ENCODE measurements at places on chromosomes 16 and 17. TPM values are rescaled to one million over a fixed set of nuclear protein-coding genes. Genes with fewer than 3 reads are reported as not detected.

DNA sequence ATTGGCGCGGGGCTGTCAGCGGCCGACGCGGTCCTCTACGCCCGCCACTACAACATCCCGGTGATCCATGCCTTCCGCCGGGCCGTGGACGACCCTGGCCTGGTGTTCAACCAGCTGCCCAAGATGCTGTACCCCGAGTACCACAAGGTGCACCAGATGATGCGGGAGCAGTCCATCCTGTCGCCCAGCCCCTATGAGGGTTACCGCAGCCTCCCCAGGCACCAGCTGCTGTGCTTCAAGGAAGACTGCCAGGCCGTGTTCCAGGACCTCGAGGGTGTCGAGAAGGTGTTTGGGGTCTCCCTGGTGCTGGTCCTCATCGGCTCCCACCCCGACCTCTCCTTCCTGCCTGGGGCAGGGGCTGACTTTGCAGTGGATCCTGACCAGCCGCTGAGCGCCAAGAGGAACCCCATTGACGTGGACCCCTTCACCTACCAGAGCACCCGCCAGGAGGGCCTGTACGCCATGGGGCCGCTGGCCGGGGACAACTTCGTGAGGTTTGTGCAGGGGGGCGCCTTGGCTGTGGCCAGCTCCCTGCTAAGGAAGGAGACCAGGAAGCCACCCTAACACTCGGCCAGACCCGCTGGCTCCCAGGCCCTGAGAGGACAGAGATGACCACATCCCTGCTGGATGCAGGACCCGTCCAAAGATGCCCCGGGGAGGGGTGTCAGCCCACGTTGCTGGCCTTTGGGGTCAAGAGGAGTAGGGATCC, 2.4 kb upstream of the NECAB2 start:
- no peaks in the 10 kb centered on the region for H3K4me1 ChIP-seq
- DNase-seq: no peak
- H3K27me3 ChIP-seq: no peaks in the 10 kb centered on the region
- no peak overlapping the region for H3K27ac ChIP-seq

DNA sequence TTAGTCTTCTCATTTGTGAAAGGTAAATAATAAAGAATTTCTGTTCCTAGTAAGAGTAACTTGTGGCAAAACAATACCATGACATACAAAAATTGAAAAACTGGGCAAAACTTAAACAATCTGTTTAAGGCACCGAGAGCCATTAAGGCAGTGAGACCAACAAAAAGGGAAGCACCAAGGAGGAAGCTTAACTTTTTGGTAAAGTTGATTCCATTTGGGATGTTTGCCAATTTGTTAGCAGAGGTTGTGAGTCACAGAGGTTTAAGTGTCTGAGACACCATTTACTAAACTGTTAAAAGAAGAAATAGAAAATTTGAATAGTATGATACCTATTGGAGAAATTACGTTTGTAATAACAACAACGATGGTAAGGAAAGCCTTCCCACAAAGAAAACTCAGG, 4.9 kb downstream of the SLC35G3 start:
- DNase-seq: no peak
- H3K4me1 ChIP-seq: no peaks in the 10 kb centered on the region
- H3K27me3 ChIP-seq: no peaks in the 10 kb centered on the region

GRCh38 chr17:74972107-74972972, at the start of gene HID1:
Gene HID1, minus strand, starts transcription at chr17:74972759. Its CDS starts 103 bp downstream, at chr17:74972656.
- peak within 1 kb of the TSS; percentile 52 for H3K27ac ChIP-seq
- peak; percentile 79 for DNase-seq
- H3K27me3 ChIP-seq: peaks cover 5% of the 10 kb centered on the region
- no peaks in the 10 kb centered on the region for H3K36me3 ChIP-seq
- H3K4me1 ChIP-seq: no peaks in the 10 kb centered on the region

- no peak overlapping the region for H3K27ac ChIP-seq
- peaks cover 16% of the 10 kb centered on the region for H3K4me1 ChIP-seq
- no peak for DNase-seq
- H3K36me3 ChIP-seq: no peaks in the 10 kb centered on the region
- no peak overlapping the region for H3K4me3 ChIP-seq
- H3K27me3 ChIP-seq: no peaks in the 10 kb centered on the region
Observed at GRCh38 chr16:56780646-56781045, 50.7 kb downstream of the NUP93 start.

DNA sequence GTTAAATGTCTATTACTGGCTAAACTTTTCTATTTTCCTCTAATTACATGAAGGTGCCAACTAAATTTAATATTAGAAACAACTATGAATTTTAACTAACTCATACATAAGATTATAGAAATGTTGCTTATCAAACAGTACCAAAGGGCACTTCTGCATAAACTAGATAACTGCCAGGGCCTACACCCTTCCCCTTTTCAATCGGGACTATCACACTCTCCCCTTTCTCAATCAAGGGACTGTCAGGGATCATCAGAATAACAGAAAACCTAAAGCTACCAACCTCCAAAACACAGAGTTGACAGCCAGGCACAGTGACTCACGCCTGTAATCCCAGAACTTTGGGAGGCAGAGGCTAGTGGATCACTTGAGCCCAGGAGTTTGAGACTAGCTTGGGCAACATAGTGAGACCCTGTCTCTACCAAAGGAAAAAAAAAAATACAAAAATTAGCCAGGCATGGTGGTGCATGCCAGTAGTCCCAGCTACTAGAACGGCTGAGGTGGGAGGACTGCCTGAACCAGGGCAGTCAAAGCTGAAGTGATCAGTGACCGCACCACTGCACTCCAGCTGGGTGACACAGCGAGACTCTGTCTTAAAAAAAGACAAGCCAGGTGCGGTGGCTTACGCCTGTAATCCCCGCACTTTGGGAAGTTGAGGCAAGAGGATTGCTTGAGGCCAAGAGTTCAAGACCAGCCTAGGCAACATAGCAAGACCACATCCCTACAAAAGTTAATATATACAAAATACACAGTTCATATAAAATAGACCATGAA, 3.2 kb upstream of the PHLPP2 start:
- H3K36me3 ChIP-seq: no peaks in the 10 kb centered on the region
- no peaks in the 10 kb centered on the region for H3K27me3 ChIP-seq
- H3K27ac ChIP-seq: no peak overlapping the region
- no peak for DNase-seq

DNA sequence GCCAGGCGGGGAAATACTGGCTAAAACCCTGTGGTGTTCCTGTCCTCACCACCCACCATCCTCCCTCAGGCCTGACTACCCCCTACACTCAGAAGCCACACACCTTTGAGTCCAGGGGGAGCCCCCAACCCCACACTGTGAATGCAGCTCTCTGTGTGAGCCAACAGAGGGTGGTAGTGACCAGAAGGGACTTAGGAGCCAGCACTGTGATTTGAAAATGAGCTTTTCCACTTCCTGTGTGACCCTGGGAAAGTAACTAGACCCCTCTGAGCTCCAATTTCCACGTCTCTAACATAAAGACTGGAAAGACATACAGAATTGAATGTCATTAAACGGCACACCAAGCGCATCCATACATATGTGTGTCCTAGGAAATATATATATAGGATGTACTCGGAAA, 58.7 kb downstream of the SDK2 start:
- no peaks in the 10 kb centered on the region for H3K36me3 ChIP-seq
- no peaks in the 10 kb centered on the region for H3K27me3 ChIP-seq
- H3K27ac ChIP-seq: no peak overlapping the region
- no peak overlapping the region for H3K4me3 ChIP-seq
- H3K4me1 ChIP-seq: no peaks in the 10 kb centered on the region
- DNase-seq: no peak

DNA sequence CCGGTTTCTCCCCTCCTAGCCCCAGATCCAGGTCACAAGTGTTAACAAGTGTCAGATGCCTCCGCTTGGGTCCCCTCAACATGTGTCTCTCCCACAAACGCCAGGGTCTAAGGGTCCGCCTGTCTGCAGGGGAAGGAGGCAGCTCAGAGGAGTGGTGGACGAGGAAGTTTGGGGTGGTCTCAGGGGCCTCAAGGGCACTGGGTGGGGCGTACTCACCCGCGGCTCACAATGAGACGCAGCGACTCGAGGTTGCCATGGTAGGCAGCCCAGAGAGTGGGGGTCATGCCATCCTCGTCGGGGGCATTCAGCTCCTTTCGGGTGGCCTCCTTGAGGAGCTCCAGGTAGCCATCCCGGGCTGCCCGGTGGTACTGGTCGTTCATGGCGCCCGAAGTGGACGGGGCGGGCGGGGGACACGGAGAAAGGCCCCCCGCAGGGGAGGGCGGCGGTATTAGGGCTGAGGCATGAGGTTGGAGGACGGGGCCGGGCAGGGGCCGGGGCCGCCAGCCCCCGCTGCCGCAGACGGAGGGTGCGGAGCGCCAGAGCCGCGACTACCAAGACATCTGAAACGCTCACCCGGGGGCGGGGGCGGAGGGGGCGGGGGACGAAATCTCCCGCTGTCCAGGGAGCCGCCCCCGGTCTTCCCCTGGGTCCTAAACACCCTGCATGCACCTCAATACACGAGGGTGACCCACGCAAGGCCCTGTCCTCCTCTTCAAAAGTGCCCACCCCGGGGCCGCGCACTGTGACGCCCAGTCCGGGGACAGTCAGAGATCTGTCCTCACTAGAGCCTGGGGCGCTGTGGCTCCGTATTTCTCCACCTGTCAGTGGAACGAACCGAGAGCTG, at the start of gene USH1G:
TSS of gene USH1G (minus strand) at position 562 of the 844 bp plus-strand sequence. CDS start at position 380, 182 bp downstream.
- H3K36me3 ChIP-seq: no peaks in the 10 kb centered on the region
- H3K27ac ChIP-seq: no peak within 1 kb of the TSS
- peaks cover 20% of the 10 kb centered on the region for H3K4me1 ChIP-seq
- peaks cover 24% of the 10 kb centered on the region for H3K27me3 ChIP-seq
- no peak within 1 kb of the TSS for H3K4me3 ChIP-seq

DNA sequence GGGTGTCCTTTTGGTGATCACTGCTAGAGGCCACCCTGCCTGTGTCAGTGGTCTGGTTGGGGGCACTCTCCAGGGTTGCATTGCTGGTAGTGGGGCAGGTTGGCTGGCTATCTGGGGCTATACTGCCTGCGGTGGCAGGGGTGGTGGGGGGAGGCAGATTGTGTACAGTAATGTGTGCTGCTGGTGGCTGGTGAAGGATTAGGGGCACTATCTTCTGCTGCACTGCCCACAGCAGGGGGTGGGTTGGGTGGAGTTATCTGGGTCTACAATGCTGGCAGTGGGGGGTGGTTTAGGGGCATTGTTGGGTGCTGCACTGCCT, 204.0 kb upstream of the WSB1 start:
- no peaks in the 10 kb centered on the region for H3K36me3 ChIP-seq
- H3K4me3 ChIP-seq: no peak overlapping the region
- H3K4me1 ChIP-seq: no peaks in the 10 kb centered on the region
- DNase-seq: no peak

CTRB1 gene
- total RNA-seq: 9.9 TPM

- H3K4me3 ChIP-seq: peak overlapping the region; percentile 83
- peaks cover 43% of the 10 kb centered on the region for H3K4me1 ChIP-seq
- H3K27ac ChIP-seq: peak overlapping the region; percentile 72
- no peaks in the 10 kb centered on the region for H3K27me3 ChIP-seq
- H3K36me3 ChIP-seq: no peaks in the 10 kb centered on the region
Observed at GRCh38 chr16:14302399-14303181, 231.5 kb downstream of the MRTFB start.

DNA sequence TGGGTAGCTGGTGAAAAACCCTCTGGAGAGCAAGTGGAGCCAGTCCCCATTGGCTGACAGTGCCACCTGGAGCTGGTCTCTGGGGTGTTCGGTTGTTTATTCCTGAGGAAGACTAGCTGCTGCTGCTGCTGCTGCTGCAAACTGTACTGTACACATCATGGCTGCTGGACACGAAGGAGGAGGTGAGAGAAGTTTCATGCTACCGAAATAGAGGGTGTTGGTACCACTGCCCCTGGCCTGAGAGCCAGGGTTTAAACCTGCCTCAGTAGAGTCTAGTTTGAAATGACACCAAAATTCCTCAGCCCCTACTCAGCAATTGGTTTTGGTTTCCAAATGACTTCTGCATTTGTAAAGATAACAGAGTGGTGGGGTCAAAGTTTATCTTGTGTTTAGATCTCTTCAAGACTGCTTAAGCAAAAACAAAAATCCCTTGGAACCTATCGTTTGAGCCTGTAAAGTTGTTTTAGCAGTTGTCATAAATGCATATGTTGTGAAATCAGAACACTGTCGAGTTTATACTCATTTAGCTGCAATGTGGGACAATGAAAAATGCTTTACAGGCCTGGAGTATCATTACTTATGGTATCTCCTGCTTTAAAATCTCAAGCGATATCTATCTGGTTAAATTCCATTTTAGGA, 40.8 kb downstream of the CYB5B start:
- H3K36me3 ChIP-seq: no peaks in the 10 kb centered on the region
- H3K4me1 ChIP-seq: peaks cover 31% of the 10 kb centered on the region
- DNase-seq: no peak
- H3K27ac ChIP-seq: peak overlapping the region; percentile 10
- H3K4me3 ChIP-seq: no peak overlapping the region
- H3K27me3 ChIP-seq: no peaks in the 10 kb centered on the region

DNA sequence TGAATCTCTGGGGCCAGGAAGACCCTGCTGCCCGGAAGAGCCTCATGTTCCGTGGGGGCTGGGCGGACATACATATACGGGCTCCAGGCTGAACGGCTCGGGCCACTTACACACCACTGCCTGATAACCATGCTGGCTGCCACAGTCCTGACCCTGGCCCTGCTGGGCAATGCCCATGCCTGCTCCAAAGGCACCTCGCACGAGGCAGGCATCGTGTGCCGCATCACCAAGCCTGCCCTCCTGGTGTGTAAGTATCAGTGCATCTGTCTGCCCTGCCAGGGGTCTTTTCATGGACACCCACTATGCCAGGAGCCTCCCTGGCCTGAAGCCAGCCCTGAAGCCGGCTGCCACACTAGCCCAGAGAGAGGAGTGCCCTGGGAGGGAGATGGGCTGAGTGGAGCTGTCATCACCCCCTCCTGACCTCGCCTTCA, at the start of gene CETP:
TSS of gene CETP (plus strand) at position 100 of the 431 bp plus-strand sequence. CDS start at position 130, 30 bp downstream.
- no peaks in the 10 kb centered on the region for H3K36me3 ChIP-seq
- H3K27ac ChIP-seq: peak within 1 kb of the TSS; percentile 62
- no peaks in the 10 kb centered on the region for H3K27me3 ChIP-seq
- H3K4me1 ChIP-seq: peaks cover 37% of the 10 kb centered on the region
- no peak within 1 kb of the TSS for H3K4me3 ChIP-seq
- peak; percentile 33 for DNase-seq
